Stimulated activated CD4-positive, alpha-beta T cell treated with anti-CD3 and anti-CD28 coated beads, TNF-alpha, amount 100 ng/mL, for 4 hours (primary cell): ENCODE measurements at places on chromosomes 16 and 17.

DNA sequence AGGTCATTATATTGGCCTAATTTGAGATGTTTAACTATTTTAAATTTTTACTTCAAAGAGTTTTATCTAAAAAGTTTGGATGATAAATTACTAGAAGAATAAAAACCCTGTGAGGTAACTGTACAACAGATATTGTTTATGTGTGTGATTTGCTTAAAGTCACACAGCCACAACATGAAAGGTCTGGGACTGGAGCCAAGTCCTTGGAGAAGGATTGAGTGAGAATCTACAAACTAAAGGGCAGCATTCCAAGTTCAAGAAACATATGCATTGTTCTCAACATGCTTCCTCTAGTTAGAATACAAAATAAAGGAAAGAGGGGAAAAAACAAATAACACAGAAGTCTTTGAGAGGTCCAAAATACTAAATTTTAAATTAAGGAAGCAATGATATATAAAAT, 131.5 kb upstream of the MON1B start:
- DNase-seq, result no peak

- DNase-seq, result no peak
Observed at GRCh38 chr17:16969931-16970906, 1.7 kb downstream of the TNFRSF13B start.

GRCh38 chr16:1708768-1709180, 2.8 kb downstream of the MAPK8IP3 start:
- no peak for DNase-seq

DNA sequence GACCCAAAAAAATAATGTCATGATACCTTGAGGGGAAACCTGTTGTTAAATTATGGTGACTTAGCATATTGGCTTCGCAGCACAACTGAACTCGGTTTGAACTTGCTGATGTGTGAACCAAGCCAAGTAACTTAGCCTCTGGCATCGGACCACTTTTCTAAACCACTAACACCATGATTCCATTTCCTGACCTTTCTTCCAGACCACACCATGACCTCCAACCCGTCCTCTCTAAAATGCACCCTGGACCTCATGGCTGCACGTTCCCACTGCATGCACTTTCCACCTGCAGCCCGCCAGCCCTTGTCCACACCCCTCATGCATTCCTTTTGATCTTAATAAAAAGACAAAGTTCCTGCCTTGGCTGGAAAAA, 29.3 kb downstream of the DYNLRB2 start:
- no peak for DNase-seq
